ENCODE measurements at places on chromosomes 13 and 19. TPM values are rescaled to one million over a fixed set of nuclear protein-coding genes. Genes with fewer than 3 reads are reported as not detected.

GRCh38 chr13:100108913-100109507 is 20.1 kb downstream of the PCCA start:
- DNase-seq = no peak

DNA sequence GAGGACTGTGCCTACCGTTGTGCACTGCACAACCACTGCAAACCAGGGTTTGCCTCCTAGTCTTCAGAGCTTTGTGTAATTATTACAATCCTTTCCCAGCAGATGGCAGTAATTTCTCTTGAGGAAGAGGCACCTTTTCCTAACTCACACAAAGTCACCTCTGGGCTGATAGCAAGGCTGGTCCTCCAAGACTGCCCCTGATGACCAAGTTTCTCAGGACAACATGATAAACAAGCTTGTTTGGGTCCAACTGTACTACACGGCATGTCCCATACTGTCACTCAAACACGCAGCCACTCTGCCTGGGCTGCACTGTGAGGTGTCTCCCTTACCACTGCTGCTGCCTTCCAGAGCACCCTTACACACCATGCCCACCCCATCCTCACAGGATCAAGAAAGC is 39.3 kb downstream of the RFXAP start:
- DNase-seq = peak; percentile 28

RHPN2 gene
- 14.6 TPM for total RNA-seq

GRCh38 chr13:48575031-48575430 is 42.2 kb upstream of the RCBTB2 start:
- no peak for DNase-seq

GRCh38 chr19:13155472-13156359 is 5.5 kb downstream of the IER2 start:
- DNase-seq = peak; percentile 74

CD33 gene
- total RNA-seq = 3.3 TPM

DNA sequence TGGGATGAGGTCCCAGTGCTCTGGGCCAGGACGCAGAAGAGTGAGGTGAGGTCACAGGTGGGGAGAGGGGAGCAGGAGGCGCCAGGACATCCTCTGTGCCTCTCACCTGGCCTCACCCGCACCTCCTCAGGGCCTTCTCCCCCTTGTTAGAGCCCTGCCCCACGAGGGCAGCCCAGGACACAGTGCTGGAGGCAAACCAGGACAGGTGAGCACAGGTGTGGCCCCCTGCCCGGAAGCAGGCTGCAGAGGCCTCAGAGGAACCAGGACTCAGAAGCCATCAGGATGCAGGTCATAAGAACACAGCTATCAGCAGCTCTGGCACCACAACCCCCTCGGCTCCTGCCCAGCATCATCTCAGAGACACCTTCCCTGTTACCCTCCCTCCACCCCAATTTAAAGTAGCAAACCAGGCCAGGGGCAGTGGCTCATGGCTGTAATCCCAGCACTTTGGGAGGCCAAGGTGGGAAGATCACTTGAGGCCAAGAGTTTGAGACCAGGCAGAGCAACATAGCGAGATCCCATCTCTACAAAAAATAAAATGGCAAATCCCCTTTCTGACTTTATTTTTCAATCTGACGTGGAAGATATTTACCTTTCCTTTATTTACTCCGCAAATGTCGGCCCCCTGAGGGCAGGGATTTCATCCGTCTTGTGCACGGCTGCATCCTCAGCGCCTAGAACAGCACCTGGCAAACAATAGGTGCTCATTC is at the start of gene CEACAM16:
Gene CEACAM16 (plus strand): TSS at position 660 of the 710 bp plus-strand sequence. CDS start 2,306 bp downstream, outside the sequence.
- DNase-seq = no peak

GRCh38 chr13:65613004-65613403 is 1617.1 kb downstream of the PCDH9 start:
- no peak for DNase-seq

GRCh38 chr13:47813718-47814117 is 187.4 kb downstream of the SUCLA2 start:
- no peak for DNase-seq

DNA sequence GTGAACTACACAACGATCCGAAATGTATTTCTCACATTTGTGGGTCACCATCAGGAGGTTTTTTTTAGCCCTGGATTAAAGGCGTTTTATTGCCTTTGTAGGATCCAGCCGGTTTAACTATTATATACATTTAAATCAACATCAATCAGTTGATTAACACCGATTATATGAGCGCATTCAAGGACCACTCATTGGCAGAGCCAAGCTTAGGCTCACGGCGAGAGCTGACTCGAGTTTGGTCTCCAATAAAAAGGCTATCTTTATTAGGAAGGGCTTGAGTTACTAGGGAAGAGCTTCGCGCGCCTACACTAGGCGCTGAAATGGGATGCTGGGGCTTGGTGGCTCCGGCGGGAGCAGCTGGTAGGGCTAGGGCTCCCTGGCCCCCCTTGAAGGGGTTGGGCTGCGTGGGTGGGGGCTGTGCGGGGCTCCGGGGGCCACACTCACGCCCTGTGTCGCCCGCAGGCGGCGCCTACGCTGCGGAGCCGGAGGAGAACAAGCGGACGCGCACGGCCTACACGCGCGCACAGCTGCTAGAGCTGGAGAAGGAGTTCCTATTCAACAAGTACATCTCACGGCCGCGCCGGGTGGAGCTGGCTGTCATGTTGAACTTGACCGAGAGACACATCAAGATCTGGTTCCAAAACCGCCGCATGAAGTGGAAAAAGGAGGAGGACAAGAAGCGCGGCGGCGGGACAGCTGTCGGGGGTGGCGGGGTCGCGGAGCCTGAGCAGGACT is 4.2 kb downstream of the PDX1 start:
- no peak for DNase-seq
